NCI-H1092 (cell line): ENCODE measurements at places on chromosomes 2 and 18.

GRCh38 chr2:106142683-106143082, 51.4 kb downstream of the UXS1 start:
- DNase-seq = no peak

DNA sequence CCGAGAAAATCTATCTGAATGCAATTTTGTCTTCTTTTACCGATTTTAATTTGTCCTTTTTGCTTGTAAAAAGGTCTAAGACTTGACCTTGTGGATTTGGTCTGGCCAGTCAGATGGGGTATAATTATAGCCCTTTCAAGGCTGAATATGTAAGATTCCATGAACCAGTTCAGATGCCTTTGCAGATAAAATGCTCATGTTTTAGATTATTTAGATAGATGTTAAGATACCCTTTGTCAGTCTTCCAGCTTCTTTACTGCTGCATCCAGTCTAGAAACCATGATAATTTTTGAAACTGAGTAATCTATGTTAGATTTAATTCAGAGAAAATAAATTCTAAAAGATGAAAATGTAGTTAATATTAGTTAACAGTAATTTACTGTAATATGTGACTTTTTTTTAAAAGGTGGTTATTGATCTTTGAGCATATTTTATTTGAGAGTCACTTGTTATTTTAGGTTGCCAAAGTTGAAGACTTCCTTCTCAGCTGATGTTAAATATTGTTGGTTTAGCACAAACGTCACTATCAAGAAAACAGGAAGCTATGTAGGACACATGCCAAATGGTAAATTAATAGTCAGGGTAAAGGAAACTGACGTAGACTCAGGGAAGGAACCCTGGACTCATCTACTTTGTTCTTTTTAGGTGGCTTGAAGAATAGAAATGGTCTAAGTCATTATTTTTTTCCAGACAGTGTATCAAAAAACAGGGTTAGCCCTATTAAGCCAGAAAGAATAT, 29.8 kb downstream of the BABAM2 start:
- no peak for DNase-seq

- DNase-seq = no peak
These were observed 15.5 kb downstream of the CEP192 start for GRCh38 chr18:13006531-13007247.

DNA sequence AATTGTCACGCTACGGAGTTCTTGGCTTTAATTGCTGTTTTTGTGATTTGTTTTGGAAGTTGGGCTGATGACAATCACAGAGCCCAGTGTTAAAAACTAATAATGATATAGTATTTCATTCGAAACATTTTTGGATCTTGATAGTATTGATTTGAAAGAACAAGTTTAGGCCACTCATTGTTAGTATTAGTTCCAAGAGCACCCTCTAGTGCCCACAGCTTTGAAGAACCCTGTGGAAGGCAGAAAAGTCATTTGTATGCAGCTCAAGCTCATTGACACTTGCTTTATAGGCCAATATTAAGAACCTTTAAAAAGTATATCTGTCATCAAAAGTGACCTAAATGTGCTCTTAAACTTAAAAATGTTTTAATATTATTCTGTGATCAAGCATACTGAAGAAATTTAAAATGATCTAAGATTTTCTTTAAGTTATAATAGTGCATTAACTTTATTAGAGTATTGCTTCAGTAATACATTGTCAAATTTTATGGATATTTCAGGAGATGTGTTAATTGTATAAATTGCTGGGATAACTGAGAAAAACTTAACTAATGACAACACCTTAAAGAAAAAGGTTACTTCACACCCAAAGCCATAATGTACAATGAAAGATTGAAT, 191.0 kb downstream of the GRB14 start:
- peak; percentile 29 for DNase-seq

DNA sequence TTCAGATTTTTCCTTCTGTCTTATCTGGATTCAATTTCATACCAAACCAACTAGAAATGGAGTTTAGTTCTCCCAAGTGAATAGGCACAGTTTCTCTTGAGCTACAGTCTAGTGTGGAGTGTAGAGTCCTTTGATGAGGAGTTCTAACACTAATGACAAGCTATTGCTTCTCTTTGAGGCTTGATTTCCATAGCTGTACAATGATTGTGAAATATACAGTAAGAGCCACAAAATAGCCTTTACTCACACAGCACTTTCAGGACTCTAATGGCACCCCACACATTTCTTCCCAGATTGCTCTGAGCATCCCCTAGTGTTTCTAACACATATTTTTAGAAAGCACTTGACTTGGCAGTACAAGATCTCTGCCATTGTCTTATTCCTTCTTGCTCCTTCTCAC, 153.3 kb downstream of the LRRTM1 start:
- no peak for DNase-seq

- DNase-seq = no peak
These were observed 53.0 kb downstream of the LYPD6 start for GRCh38 chr2:149383340-149383739.

- no peak for DNase-seq
These were observed 71.0 kb downstream of the GALNT14 start for GRCh38 chr2:31067259-31067658.
